RPMI7951 (cell line): ENCODE measurements at places on chromosomes 2 and 18.
A peak's percentile ranks its signal among the peaks of the same experiment; 100 is the strongest.

DNA sequence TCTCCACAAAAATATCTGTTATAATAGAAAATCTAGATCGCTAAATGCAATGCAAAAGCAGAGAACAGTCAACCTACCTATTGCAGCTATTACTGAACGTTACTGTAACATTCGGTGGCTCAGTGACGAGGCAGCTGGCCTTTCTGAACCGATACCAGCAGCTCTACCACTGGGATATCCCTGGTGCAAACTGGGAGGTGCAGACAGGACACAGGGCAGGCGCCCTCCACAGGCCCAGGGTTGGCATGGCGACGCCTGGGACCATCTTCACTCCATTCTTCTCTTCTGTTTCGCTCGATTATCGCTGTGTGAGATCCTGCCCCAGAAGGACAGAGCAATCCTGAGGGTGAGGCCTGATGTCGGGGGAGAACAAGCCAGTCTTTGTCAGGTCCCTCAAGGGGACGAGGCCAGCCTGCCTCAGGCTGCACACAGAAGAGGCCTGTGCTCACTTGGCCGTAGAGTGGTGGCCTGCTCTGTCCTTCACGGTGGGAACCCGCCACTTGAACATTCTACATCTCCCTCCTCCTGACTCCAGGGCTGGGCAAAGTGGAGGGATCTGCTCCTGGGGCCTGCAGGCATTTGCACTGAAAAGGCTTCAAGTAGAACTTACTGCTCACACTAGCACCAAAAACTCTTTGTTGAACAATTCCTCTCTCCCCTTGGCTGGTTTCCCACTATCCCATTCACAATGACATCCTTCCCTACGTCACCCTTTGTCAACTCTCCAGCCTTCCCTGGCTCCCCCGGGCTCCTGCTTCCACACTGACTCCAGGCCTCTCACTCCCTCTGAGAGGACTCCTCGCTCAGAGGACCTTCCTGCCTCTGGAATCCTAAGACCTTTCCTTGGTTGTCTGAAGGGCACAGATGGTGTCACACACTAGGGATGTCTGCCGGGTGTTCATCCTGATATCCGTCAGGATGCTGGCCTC, 49.7 kb downstream of the CYRIA start:
- no peak for DNase-seq

DNA sequence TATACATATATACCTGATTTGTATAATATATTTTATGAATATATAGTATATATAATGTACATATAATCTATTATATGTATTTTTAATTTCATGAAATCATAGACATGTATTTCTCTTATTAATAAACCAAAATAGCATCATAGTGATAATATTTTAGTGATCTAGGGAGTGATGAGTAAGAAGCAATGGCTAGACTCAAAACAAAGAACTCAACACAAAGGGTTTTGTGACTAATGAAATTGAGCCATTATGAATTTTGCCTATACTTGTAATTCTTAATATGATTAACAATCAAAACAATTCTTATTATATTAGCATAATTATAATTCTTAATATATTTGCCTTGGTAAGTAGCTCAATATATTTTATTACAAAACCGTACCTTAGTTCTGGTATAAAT, 1614.1 kb upstream of the TMEFF2 start:
- DNase-seq = no peak

DNA sequence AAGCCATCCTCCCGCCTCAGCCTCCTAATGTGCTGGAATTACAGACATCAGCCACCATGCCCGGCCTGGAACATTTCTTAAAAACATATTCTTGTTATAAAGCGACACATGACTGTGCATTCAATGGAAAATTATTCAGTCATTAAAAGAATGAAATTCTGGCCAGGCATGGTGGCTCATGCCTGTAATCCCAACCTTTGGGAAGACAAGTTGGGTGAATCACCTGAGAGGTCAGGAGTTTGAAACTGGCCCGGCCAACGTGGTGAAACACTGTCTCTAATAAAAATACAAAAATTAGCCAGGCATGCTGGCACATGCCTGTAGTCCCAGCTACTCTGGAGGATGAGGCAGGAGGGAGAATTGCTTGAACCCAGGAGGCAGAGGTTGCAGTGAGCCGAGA, 21.6 kb upstream of the RPRD1A start:
- DNase-seq = no peak

- DNase-seq = no peak
Measured at GRCh38 chr18:54217624-54218023, 6.8 kb downstream of the MBD2 start.

- no peak for DNase-seq
Measured at GRCh38 chr2:209767316-209767715, 4.3 kb upstream of the UNC80 start.

DNA sequence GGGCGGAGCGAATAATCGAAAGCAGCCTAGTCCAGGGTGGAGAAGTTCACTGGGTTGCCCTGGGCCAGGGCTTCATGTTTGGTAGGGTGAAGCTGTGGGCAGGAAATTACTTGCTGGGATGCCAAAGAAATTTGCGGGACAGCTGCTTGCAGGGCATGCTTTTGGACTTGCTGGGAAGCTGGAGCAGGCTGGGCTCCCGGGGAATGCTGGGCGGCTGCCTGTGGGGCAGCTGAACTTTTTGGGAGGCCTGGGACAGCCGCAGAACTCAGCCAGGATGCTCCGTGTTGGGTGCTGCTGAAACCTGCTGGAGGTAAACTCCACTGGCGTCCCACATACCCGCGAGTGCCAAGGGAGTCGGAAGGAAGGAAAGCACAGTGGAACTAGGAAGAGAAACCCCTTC, 31.9 kb downstream of the ASB1 start:
- no peak for DNase-seq

- DNase-seq = no peak
Measured at GRCh38 chr2:149745396-149746230, 158.0 kb upstream of the MMADHC start.

- DNase-seq = no peak
Measured at GRCh38 chr2:168632709-168633121, 169.7 kb upstream of the NOSTRIN start.

- no peak for DNase-seq
Measured at GRCh38 chr2:10348891-10349290, 46.2 kb downstream of the HPCAL1 start.

GRCh38 chr2:203412546-203413331, 84.5 kb downstream of the ABI2 start:
- DNase-seq = peak; percentile 39

DNA sequence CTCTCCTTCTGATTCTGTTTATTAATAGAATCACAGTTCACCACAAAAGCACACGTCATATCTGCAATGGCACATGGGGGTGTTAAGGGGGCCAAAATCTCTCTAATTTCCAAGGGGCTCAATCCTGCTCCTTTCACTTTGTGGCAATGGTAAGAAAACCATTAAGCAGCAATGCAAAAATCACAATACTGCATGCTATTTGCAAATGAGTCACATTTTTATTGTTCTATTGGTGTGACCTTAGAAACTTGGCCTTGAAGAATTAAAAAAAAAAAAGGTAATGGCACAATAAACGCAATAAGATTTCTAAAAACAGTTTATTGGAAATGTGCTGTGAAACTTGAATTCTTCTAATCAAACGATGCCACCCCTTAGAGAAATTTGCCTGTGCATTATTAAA, 251.5 kb downstream of the ZNF521 start:
- DNase-seq = no peak
